Retinal pigment epithelial cell (primary cell): ENCODE measurements at places on chromosomes 16 and 17.

DNA sequence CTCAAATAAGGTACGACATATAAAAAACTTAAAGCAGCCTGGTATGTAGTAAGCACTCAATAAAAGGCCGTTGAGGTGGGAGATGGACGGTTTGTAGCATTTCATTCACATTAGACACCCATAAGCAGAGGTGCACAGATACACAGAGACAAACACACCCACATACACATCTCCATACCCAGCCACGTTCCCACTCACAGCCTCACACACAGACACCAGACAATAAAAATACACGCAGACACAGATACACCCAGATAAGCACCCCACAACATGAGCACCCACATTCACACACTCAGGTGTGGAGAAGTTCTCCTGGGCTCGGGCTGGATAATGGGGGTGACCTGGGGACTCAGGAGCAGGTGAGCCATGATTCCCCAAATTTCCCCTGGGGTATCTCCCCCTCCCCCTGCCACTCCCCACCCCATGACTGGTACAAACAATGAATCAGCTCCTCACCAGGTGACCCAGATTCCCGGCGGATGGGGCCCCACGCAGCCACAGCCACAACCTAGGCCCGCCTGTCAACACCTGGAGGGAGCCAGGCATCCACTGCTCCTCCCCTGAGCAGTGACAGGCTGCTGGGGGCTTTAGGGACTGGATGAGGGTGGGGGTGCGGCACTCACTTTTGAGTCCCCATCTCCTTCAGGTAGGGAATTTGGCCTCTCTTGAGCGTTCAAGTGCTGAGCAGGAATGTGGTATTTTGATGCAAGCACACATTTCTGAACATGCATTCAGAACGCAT is 2.7 kb downstream of the DLX3 start:
- DNase-seq, result no peak

- DNase-seq, result no peak
Observed at GRCh38 chr16:1493746-1494094, 560 bp downstream of the TELO2 start.

DNA sequence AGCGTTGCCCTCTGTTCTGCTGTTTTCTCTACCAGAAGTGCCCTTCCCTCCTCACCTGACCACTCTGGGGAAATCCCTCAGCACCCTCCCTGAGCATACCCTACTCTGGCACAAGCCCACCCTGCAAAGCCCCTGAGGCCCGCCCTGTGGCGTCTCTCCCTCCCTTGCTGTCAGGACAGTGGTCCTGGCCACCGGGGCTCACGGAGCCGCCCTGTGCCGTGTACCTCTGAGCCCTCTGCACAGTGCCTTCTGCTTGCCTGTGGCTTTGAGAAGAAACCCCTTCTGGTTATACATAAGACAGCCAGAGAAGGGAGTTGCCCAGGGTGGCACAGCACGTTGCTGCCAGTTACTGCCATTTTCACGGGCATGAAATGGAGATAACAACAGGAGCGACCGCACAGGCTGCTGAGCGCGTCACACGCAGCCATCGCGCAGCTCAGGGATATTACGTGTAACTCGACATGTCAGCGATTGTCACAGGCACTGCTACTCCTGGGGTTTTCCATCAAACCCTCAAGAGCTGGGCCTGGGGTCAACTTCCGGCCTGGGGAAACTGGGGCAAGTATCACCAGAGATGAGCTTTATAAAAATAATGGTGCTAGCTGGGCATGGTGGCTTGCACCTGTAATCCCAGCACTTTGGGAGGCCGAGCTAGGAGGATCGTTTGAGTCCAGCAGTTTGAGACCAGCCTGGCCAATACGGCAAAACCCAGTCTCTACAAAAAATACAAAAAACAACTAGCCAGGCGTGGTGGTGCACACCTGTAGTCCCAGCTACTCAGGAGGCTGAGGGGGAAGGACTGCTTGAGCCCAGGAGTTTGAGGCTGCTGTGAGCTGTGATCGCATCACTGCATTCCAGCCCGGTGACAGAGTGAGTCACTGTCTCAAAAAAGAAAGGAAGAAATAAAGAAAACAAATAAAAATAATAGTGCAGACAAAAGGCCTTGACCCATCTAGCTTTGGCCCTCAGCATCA is 14.8 kb downstream of the SCGB1C2 start:
- no peak for DNase-seq

GRCh38 chr17:16488968-16489337 is 3.0 kb downstream of the LRRC75A start:
- DNase-seq, result no peak

DNA sequence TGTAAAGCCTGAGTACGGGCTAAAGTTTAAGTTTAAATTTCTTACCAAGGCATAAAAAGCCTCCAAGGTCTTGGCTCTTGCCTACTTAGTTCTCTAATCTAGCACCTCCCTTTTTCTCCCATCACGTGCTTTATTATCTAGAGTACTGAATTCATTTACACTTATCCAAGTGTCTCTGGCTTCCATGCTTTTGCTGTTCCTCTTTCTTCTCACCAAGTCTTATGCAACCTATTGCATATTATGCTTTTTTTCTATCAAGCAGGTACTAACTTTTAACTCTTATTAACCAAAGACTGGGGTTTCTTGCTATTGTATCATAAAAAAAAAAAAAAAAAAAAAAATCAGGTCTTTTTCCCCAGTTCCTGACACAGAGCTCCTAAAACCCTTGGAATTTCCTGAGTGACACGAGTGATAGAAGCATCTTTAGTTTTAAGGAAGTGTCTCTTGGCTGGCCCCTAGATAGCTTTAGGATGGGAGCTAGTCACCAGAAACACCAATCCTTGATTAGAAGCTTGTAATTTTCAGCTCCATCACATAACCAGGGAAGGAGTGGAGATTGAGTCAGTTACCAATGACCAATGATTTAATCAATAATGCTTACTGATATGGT is 44.9 kb downstream of the SSH2 start:
- DNase-seq, result no peak

DNA sequence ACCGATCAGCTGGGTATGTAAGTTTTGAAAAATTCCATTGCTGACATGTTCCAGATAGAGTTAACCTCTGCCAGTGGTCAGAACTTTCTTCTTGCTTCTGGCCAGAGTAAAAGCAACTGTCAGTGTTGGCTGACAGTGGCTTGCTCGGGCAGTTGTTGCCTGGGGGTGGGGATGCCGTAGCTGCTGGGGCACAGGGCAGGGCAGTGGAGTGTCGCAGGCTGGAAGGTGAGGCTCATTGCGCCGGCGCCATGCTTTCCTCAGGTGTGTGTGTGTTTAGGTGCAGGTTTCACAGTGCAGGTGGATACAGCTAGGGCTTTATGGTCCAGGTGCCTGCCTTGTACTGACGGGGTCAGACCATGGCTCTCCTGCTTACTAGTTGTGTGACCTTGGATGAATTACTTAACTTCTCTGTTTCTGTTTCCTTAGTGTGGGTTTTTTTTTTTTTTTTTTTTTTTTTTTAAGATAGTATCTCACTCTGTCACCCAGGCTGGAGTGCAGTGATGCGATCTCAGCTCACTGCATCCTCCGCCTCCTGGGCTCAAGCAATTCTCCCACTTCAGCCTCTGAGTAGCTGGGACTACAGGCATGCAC is 156.4 kb downstream of the SNX29 start:
- no peak for DNase-seq

GRCh38 chr17:3683054-3683511 is 12.9 kb downstream of the P2RX5 start:
- DNase-seq, result no peak

DNA sequence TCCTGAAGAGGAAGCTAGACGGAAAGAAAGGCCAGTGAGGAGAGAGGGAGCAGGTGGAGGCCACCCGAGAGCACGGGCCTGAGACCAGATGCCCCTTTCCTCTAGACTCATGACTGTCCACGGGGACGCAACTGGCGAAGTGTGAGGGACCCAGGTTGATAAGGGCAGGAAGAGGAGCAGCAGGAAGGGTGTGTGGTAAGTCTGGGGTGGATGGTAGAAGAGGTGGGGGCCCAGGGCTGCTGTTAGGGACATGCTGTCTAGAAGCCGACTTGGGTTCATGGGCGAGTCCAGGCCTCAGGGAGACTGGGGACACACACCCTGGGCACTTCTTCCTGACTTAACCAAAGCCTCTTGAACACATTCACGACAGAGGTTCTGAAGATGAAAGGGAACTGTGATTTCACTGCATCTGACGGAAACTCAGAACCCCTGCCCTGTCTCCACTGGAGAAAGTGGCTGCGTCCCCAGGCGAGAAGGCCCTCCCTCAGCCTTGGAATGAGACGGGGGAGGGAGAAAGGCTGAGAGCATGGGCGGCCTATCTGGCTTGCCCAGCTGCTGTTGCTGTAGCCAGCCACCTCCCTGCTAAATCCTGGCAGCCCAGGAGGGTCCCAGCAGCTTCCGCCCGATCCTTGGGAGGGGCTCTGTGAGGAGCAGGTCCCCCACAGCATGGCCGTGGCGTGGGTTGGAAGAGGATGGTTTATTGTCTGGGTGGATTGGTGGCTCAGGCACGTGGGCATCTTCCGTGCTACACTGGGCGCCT is 6.0 kb downstream of the HIC1 start:
- DNase-seq, result no peak

DNA sequence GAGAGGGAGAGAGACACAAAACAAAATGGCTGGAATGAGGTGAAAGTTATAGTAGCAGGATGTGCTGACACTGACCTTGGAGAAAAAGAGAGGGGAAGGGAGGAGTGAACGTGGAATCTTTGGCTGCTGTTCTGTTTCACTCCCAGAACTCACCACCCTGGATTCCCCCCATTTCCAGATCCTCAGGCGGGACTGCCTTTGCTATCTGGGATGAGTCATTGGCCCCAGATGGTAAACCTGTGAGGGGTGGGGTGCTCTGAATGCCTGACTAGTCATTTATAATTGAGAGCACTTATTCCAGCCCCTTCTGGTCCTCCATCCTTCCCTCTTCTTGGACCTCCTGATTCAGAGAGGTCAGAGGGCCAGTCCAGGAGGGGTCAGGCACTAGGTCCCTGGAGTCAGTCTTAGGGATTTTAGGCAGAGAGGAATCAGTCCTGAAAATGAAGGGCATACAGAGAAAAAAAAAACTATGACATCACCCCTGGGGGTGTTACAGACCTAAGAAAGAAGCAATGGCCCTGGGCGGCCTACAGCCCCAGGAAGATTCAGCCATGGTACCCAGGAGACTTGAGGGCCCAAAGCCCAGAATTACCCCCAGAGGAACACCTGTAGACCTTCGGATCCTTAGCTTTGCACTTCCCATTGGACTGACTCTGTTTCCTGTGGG is 2.2 kb upstream of the ZG16 start:
- DNase-seq, result no peak
